ENCODE measurements at places on chromosomes 11 and 22.

DNA sequence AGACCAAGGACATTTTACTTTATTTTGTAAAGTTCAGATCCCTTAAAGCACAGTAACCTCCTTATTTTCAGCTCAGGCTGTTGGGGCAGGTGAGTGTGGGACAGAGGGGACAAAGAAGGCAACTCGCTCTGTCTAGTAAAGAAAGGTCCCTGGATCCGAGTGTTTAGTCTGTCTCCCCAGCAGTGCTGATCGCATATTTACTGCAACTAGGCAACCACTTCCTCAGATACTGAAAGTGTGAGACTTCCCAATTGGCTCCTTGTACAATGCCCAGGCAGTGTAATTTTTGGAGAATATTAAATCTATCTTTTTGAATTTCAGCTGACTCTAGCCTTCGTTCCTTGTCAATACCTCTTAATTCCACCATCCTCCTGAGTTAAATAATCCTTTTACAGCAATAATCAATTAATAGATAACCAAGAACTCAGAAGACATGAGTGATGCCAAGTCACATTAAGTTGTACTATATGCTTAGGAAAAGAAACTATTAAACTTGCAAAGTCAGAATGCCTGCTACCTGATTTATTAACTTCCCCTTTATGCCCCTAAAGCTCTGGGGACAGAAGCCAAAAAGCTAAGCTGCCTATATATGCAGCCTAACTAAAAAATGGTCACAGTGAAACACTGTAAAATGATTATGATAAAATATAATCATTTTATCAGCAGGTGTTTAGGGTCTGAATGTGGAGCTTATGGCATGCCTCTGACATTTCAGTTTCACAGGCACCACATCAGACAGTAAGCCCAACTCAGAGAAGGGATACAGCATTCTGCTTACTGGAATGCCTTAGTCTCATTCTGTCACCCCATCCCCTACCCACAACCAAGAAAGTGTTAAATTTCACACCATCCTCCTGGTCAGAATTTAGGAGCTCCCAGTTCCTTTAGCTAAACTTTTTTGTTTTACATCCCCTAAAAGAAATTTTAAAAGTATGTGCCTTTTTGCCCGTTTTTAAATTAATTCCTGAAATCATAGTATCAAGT is 138.7 kb downstream of the TRIM44 start:
- no peak for DNase-seq

GRCh38 chr11:58490827-58491226 is 17.1 kb downstream of the OR5B21 start:
- DNase-seq = no peak

DNA sequence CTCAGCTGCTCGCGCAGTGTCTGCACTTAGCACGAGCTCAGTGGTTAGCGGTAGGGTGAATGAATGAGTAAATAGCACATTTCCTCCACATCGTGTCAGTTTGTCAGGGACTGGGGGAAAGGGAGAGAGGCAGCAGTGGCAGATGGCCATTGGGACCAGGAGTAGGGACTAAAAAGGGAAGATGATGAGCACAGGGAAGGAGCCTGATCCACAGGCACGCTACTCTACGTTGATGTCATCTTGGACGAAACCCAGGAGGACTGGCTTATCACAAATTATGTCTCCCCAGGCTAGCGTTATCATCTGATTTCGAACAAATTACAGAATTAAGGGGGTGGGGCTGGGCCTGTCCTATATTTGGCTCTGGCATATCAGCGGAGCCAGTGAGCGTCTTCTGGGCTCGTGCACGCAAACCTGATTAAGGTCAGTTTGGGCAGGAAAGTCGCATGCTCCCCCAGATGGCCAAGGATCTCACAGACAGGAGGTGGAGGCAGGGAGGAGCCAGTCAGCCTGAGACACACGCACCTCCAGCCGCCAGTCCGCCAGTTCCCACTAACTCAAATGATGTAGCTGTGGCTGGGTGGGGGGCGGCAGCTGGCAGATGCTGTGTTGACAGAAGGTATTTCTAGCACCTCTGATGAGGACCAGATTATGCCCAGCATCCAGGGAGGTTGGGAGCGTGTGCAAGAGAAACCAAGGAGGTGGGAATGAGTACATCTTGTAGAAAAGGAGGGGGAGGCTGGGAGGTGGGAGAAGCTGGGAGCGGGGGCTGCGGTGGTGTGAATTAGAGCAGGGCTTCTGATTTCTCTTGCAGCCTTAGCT is 97.4 kb upstream of the PRDM11 start:
- DNase-seq = no peak

GRCh38 chr11:60345489-60345888 is 18.4 kb downstream of the MS4A6E start:
- DNase-seq = no peak

DNA sequence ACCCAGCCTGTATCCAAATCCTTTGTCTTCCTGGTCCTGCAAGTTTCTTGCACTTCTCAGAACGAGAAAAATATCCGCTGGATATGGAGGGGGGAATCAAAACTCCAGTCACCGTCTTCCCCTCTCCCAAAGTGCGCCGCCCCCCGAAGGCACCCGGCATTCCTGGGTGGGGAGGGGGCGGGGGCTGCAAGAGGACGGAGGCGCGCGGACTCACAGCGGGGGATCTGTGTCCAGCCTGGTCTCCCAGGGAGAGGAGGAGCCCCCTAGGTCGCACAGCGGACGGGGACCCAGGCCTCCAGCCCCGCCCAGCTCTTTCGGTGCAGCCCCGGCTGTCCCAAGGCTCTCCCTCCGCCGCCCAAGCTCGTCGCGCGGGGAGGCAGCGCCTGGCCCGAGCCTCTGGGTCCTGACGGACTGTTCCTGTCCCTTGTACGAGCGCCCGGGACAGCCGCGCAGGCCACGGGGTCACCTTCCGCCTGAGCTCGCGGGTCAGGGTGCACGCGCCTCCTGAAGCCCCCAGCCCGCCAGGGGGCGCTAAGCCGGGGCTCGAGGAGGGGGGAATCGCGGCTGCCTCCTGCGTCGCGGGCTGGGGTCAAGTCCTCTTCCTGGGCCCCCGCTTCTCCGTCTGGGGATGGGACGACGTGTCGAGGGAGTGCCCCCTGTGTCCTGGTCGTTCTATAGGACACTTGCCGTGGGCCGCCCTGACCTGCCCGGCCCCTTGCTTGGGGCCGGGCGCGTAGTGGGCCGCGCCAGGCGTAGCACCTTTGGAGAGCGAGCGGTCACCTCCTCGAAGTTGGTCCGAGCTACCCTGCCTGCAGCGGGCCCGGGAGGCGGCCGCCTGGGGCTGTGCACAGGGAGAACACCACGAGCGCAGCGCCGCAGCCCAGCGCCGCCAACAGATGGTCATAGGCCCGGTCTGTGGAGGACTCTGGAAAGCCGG is 2.4 kb upstream of the WNT11 start:
- peak; percentile 56 for DNase-seq

GRCh38 chr22:30655532-30655931 is 12.1 kb downstream of the DUSP18 start:
- DNase-seq = no peak

GRCh38 chr22:42770941-42771647 is 50.4 kb upstream of the A4GALT start:
- no peak for DNase-seq

DNA sequence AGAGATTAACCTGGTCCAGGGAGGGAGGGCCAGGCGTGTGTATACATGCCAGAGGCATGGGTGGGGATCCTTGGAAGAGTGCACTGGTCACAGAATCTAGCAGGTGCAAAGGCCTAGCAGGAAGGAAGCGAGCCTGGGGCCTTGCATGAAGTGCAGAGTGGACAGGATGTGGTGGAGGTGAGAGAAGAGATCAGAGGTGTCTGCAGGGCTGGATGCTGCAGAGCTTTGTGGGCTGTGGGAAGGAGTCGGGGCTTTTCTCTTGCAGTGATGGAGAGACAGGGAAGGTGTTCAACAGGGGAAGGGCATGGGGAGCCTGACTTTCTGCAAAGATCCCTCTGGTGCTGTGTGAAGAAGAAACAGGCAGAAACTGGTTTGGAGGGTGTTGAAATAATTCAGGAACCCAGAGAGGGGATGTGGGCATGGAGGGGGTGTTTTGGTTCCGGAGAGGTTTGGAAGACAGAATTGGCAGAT is 2.5 kb upstream of the TPST2 start:
- no peak for DNase-seq

- DNase-seq = no peak
Observed at GRCh38 chr11:81892770-81893635, 840.7 kb downstream of the FAM181B start.

- DNase-seq = peak; percentile 97
Observed at GRCh38 chr11:46363455-46364005, 16.3 kb downstream of the DGKZ start.

DNA sequence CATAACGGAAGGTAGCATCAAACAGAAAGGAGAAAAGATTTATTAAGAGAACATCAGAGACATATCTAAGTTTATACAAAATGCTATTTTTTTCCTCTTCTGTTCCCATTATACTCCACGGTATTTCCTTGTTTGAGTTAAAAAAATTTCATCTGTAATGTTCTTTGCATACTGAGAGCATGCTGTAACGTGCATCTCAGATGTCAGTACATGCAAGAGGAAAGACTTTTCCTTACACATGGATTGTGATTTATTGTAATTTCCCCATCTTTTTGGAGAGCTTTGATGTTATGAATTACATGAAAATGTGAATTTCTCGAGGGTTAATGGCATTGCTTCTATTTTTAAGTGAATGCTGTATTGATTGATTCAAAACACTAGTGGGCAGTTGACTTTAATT is 1164.0 kb downstream of the LRRC4C start:
- no peak for DNase-seq

- DNase-seq = no peak
Observed at GRCh38 chr22:36928786-36929535, 15.5 kb downstream of the CSF2RB start.

Measured in H54 (cell line).